ENCODE measurements at places on chromosomes 3 and 15.
A peak's percentile ranks its signal among the peaks of the same experiment; 100 is the strongest.

DNA sequence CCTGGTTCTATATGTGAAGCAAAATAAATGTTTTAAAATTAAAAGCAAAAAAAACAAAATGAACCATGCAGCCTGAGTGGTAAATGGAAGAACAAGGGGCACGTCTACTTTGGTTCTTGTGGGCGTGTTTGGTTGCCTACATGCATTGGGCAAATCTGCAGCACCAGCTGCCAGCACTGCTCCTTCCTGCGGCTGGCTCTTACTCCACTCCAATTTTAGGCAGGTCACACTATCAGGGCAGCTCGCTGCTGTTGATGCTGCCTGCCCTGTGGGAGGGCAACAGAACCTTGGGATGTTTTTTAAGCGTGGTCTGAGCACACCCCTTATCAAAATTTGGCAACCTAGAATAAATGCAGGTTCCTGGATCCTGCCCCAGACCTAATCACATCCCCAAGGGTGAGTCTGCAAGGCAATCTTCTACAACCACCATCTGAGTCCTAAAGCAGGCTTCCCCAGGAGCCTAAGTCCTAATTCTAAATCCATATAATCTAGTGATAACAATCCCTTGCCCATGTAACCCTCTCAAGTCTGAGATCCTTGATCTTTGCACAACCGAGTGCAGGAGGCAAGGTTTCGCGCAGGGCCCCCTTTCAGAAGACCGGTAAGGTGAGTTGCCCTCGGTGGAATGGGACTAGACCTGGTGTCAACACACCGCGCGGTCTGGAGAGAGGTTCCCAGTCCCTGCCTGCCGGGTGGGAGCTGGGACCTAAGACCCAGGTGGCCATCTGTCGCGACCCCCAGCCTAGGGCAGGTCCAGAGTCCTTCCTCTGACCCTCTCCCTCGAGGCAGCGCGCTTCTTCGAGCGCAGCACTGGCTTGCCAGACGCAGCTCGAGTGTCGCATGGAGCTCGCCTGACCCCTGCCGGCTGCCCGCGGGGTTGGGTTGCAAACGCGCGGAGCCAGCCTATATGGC, 15.9 kb downstream of the IVD start:
- DNase-seq, result peak; percentile 66

DNA sequence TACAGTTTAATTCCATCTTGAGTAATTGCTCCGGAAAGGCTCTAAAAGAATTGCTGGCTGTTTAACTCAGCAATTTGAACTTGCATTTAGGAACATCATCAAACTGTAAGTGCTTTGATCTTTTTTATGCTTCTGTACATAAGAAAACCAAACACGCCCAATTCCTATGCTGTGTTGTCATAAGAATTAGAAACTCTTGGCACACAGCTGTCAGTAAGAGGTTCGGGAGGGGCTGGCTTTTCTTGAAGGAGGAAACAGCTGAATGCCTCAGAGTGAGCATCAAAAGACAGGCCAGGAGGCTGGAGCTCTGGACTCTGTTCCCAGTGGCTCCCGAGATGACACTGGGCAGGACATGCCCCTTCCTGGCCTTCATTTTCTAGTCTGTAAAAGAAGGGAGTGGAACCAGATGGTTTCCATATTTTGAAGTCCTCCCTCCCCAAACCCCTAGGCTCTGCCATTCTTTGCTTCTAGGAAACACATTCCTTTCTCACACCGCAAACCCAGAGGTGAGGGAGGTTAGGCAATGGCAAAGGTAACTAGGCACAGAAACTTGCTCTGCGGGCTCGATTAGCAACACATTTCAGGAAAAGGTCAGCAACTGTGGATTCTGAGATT, 73.7 kb upstream of the DLG1 start:
- no peak for DNase-seq

- no peak for DNase-seq
Observed at GRCh38 chr15:94297558-94297957, 66.2 kb downstream of the MCTP2 start.

DNA sequence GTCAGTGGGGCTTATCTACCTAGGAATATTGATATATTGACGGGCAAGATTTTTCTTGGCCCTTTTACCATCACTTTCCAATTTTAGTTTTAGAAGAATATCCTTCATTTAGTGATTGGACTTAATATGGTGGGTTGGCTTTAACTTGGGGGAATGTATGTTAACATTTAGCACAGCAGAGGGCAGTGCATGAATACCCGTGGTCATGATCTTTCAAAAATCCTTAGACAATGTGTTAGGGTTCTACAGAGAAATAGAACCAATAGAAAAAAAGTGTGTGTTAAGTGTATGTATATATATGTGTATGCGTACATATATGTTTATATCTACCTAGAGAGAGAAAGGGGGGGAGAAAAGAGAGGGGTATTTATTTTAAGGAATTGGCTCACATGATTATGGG, 36.9 kb downstream of the GPR171 start:
- no peak for DNase-seq

GRCh38 chr3:58994746-58995330, 55.0 kb downstream of the CFAP20DC start:
- DNase-seq, result no peak

DNA sequence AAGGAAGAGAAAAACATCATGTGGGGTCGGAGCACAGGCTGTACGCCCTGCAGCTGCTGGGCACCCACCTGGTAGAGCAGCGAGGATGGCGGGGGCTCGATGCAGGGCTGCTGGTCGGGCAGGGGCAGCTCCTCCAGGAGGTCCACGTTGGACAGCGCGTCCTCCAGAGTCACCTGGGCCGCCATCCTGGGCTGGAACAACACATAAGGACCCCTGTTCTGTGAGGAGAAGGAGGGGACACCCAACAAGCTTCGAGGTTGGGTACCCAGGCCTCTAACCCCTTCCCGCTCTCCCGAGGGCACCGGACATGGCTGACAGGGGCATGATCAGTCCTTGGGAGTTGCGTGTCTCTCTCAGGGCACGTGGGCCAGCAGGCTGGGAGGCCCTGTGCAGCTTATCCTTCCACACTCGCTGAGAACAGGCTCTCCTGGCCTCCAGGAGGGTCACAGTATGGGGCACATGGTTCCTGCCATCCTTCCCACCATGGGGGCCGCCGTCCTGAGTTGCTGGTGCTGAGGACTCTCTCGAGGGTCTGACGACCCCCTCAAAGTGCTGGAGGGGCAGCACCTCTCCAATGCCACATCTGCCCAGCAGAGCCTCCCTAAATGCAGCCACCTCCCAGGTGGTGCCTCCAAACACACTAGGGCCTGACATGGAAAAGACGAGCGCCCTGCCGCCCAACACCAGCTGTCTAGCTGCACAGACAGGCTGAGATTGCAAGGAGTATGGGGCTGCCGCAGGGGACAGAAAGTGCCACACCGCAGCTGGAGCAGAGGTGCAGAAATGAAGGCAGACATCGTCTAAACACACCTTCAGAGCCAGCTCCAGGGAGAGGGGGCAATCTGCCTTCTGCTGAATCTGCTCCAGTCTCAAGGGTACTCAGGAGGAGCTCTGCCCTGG, 32.8 kb downstream of the CYFIP1 start:
- DNase-seq, result no peak

- no peak for DNase-seq
Observed at GRCh38 chr15:62109982-62110851, 43.4 kb downstream of the C2CD4A start.

DNA sequence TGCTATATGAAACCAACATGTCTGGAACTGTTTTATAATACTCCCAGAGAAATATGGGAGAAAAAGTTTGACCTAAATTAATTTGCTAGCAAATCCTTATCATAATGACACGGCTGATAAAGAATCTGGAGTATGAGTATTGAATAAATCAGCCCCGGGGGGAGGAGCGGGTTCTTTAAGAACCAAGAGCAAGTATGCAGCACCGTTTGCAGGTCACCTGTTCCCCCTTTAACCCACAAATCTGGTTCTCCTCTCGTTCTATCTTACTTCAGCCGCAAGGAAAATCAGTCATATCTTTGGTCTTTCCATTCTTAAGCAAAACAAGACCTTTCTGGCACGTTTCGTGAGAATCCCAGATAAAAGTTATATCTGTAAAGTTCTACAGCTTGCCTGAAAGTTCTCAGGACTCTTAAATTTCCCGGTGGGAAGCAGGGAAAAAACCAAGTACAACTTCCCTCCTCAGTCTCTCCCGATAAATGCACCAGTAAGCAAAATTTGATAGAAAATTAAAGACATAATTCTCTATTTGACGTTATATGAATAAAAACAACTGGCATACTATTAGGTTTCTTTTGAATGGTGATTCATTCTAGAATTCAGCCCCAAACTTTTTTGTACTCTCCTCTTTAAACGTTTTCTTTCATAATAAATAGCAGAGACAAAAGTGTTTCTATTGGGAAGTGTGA, 348.6 kb downstream of the ZBBX start:
- no peak for DNase-seq

DNA sequence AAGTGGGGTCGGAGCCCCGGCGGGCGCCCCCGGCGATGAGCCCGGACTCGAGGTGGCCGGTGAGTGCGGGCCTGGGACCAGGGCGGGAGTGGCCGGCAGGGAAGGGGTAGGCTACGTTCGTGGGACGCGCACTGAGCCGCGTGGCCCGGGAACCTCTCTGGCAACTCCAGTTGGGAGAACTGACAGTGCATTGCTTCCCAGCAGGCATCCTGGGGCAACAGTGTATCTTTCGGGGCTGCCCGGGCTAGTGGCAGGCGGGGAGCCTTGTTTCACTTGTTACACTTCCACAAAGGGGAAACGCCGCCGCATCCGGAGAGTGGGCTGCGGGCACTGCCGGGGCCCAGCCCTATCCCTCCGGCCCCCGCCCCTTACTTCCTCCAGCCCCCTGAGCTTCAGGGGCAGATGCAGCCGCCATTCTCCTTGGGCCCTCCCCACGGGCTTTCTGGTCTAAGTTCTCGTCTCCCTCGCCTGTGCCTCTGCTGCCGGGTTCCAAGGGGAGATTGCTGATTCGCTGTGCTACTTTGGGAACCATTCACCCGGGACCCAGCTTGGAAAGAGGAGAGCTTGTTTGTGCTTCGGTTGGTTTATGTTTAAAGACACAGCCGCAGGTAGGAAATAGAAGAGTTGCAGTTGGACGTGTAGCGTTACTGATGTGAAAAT, 675 bp downstream of the BRPF1 start:
- DNase-seq, result peak; percentile 32

DNA sequence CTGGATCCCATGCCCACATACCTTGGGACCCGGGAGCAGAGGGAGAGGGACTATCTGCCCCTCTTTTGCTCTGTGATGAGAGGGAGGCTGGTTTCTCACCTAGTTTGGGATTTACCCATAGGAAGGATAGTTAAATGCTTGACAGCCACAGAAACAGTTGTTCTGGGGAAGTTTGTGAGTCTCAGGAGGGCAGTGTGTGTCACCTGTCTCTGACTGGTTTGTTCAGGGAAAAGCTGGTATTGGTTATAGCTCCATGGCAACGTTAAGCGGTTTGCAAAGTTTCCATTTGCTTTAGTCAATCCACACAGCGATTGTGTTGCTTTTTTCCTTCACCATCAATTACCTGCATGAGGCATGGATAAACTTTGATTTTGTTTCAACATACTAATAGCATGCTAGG, 3.7 kb upstream of the TMED3 start:
- no peak for DNase-seq
